AG09319 (cell line): ENCODE measurements at places on chromosomes 4 and X.
A peak's percentile ranks its signal among the peaks of the same experiment; 100 is the strongest.

DNA sequence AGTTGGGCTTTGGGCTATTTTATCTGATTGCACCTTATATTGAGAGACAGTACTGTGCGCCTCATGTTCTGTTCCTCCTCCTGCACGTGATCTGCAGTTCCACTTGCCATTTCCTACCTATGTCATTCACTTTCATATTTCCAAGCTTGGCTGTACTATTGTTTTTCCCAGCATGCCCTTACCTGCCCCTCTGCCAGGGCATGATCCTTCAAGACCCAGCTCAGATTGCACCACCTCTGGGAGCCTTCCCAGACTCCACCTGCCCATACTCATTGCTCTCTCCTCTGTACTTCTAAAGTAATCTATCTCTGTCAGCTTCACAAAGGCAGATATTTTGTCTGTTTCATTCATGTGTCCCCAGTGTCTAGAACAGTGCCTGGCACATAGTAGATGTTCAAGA lies 11.6 kb downstream of the SLC25A5 start:
- DNase-seq = no peak

DNA sequence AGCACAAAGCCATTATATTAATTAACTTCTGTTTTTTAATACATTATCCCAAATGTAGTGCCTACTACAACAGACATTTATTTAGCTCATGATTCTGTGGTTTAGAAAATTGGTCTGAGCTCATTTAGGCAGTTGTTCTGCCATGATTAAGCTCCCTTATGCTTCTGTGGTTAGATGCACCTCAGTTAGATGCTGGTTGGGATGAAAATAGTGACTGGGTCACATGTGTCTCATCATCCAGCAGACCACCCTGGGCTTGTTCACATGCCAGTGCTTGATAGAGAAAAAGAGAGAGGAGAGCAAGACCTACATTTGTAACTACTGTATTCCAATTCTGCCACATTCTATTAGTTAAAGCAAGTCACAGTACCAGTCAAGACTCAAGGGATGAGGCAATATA lies 376.4 kb upstream of the GNPDA2 start:
- DNase-seq = no peak

GRCh38 chr4:6852582-6852981 lies 57.0 kb upstream of the TBC1D14 start:
- DNase-seq = no peak

- peak; percentile 59 for DNase-seq
Measured at GRCh38 chr4:128338634-128339355, 51.2 kb upstream of the PGRMC2 start.

- no peak for DNase-seq
Measured at GRCh38 chr4:11367371-11367770, 61.3 kb downstream of the HS3ST1 start.

DNA sequence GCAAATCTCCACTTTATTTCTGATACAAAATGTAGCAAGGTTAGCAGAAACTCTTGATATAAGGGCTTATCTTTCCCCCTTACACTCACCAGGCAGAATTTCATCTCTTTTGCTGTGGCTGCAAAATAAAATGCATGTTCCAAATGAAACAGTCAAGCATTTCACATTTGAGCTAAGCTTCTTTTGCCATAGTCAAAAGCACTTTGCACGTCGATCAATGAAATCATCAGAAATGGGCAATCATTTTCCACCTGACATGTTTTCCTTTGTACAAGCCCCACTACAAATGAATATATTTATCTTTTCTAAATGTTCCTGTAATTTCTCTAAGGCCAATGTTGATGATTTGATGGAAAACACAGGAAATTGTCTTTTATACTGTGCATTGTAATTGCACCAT lies 178.4 kb downstream of the ANKRD50 start:
- DNase-seq = no peak

GRCh38 chr4:112327965-112328733 lies 31.0 kb downstream of the ALPK1 start:
- DNase-seq = peak; percentile 27

GRCh38 chr4:1447676-1448588 lies 41.7 kb upstream of the NKX1-1 start:
- no peak for DNase-seq
